Suprapubic skin (tissue), 4 donors: ENCODE measurements at places on chromosomes 4 and X.

GRCh38 chrX:120672389-120672788 lies 42.5 kb upstream of the C1GALT1C1 start:
- DNase-seq, result no peak

DNA sequence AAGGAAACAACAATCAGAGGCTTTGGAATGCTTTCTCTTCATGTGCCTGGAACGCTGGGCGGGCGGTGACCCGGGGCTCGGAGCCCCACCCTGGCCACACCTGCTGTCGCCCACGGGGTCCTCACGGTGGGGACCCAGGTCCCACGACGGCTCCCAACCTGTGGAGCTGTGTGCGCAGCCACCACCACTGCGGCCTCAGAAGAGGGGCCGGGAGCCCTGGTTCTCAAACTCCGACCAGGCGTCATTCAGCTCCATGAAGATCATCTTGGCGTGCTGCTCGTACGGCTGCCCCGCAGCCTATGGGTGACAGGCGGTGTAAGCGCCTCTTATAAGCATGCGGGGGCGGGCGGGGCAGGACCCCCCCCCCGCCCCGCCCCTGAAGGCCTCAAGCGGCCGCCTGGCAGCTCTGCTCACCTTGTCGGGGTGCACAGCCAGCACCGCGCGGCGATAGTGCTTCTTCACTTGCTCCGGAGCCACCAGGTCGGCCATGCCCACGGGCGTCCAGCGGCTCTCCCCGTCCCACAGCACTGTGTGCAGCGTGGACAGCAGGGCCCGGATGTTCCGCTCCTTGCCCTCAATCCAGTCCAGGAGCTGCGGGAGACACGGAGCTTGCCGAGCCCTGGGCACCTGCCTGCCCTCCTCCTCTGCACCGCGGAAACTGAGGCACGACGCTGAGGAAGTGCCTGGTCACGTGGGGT lies 23.7 kb upstream of the CPLX1 start:
- DNase-seq, result no peak

GRCh38 chrX:110252711-110253110 lies 65.2 kb downstream of the AMMECR1 start:
- DNase-seq, result no peak

- no peak for DNase-seq
Observed at GRCh38 chr4:81445196-81445595, 26.5 kb downstream of the RASGEF1B start.

DNA sequence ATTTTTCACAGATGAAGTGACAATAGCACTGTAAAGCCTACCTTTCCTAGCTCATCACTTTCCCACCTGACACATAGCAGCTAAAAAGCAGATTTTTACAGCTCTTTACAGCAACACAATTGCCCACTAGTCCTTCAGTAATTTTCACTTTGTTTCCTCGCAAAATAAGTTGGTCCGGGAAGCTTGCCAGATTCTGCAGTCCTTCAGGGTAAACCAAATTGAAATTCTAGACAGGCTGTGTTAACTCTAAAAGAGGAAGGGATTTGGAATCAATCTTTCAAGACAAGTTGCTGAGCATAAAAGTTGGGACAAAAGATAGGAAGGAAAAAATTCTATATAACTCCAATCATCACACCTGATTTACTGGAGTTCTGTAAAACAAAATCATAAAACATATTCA lies 8.7 kb downstream of the C1QTNF7 start:
- no peak for DNase-seq

DNA sequence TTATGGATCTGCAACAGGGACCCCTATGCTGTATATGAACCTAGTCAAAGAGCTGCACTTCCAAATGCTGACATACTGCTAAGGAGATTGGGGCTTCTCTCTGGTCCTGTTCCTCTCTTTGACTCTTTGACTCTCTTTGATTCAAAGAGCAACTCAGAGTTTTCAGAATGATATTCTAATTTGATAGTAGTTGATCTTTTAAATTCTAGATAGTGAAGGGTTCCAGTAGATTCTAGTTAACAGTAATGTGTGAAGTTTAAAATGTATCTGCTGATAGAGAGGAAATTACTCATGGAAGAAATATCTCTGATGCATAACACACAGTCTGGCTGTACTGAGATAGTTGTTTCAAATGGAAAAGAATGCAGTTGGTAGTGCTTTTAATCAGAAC lies 239.1 kb downstream of the RASL11B start:
- no peak for DNase-seq

DNA sequence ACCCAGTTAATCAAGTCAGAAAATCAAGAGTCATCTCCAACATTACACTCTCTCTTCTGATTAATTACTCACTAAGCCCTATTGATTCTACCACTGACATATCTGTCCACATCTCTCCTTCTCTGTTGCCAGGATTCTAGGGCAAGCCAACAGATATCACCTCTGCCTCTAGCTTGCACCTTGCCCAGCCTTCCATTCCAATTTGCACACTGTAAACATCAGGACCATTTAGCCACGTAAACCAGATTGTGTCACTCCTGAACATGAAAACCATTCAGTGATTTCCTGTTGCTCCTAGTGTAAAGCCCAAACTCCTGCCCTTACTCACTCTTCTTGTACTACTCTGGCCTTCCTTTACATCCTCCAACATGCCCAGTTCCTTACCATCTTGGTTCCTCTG lies 68.0 kb upstream of the PLS3 start:
- DNase-seq, result no peak

GRCh38 chr4:80814266-80814665 lies 216.2 kb upstream of the BMP3 start:
- no peak for DNase-seq

- DNase-seq, result no peak
Observed at GRCh38 chr4:145791988-145792387, 112.0 kb downstream of the C4orf51 start.

GRCh38 chrX:14672611-14673172 lies 143.4 kb downstream of the GLRA2 start:
- DNase-seq, result no peak

- no peak for DNase-seq
Observed at GRCh38 chr4:122776916-122777315, 44.4 kb downstream of the BBS12 start.

GRCh38 chrX:112814496-112814895 lies 26.1 kb downstream of the AMOT start:
- DNase-seq, result no peak

DNA sequence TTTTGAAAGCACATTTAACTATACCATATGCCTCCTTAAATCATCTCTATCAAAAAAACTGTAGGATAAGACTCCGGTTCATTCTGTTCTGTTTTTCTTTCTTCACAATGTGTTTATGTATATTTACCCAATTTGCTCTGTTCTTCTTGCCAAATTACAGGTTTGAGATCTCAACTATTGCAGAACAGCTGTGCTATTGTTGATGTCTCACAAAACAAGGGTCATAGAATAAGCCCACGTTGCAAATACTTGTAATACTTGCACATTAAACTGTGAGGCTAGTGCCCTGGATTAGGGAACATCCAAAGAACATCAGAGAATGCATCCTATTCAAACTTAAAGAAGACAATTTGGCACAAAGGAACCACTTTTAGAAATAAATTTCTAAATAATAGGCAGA lies 45.4 kb downstream of the ANTXR2 start:
- no peak for DNase-seq

GRCh38 chrX:124504111-124504983 lies 158.0 kb downstream of the SH2D1A start:
- DNase-seq, result no peak

DNA sequence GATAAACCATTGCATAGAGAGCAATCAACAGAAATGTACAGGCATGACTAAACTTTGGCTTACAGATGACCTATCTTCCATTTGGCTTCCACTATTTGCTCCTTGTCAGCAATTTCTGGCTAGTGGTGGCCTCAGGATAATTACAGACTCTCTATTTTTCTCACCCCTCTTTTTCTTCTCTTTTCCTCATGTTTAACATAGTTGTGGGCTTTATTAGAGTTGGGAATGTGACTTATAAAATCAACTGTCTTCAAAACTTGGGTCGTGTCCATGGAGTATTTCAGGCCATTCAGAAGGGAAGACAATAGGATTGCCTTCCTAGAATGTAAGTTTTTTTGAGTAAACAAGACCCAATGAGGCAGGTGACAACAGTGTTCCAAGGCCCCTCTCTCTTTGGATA lies 236.2 kb downstream of the FRAS1 start:
- no peak for DNase-seq

- no peak for DNase-seq
Observed at GRCh38 chr4:170137466-170137865, 47.7 kb upstream of the AADAT start.

DNA sequence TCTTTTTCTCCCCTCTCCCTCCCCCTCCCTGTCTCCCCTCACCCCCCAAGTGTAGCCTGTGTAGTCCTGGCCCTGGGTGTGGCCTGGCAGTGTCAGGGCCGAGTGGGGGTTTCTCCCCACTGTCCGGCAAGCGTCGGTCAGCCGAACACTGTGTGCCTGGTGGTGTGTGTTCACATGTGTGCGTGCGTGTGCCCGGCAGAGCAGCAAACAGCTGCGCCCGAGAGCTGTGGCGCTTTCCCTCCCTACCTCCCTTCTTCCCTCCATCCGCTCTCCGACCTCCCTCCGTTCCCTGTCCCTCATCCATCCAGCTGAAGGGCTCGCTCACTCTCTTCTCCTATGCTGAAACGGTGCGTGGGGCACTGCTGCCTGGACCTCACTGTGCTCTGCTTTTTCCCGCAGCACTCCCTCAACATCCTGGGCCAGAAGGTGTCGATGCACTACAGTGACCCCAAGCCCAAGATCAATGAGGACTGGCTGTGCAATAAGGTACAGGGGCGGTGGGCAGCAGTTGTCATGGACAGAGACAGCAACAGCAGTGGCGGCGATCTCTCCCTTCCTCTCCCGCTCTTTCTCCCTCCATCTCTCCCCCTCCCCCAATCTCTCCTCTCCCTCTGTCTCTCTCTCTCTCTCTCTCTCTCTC lies 17.4 kb upstream of the UBA1 start:
- DNase-seq, result peak; percentile 38

GRCh38 chr4:27908356-27908755 lies 1047.7 kb downstream of the STIM2 start:
- no peak for DNase-seq
